Stimulated activated naive B cell treated with anti-CD40 and anti-IgM and Interleukin-4, amounts not matched to agents 10 μg/mL and 1 μg/mL and 100 μg/mL, for 72 hours (primary cell): ENCODE measurements at places on chromosomes 1 and 21.

DNA sequence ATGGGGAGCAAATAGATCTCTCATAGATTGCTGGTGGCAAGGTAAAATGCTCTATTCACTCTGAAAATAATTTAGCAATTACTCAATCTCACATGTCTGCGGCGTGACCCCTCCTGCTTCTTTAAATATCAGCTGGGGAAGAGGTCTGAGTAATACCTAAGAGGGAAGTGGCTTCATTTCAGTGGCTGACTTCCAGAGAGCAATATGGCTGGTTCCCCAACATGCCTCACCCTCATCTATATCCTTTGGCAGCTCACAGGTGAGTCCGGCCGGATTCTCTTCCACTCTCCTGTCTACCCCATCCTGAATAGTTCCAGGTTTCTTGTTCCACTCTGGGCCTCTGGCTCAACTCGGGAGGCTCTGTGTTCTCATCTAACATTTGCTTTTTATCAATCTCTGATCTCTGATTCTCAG, at the start of gene SLAMF7:
TSS of gene SLAMF7 (plus strand) at position 150 of the 414 bp plus-strand sequence. CDS start at position 205, 55 bp downstream.
- H3K36me3 ChIP-seq, result peaks cover 68% of the 10 kb centered on the region
- DNase-seq, result peak; percentile 57
- H3K27ac ChIP-seq, result peak within 1 kb of the TSS; percentile 95
- peaks cover 40% of the 10 kb centered on the region for H3K4me1 ChIP-seq
- H3K27me3 ChIP-seq, result no peaks in the 10 kb centered on the region
- peak within 1 kb of the TSS; percentile 85 for H3K4me3 ChIP-seq

- no peak overlapping the region for H3K4me3 ChIP-seq
- H3K36me3 ChIP-seq, result no peaks in the 10 kb centered on the region
- no peak for DNase-seq
- H3K27me3 ChIP-seq, result peaks cover 14% of the 10 kb centered on the region
- no peak overlapping the region for H3K27ac ChIP-seq
- H3K4me1 ChIP-seq, result no peaks in the 10 kb centered on the region
Measured at GRCh38 chr1:227395426-227396028, 77.2 kb upstream of the CDC42BPA start.

DNA sequence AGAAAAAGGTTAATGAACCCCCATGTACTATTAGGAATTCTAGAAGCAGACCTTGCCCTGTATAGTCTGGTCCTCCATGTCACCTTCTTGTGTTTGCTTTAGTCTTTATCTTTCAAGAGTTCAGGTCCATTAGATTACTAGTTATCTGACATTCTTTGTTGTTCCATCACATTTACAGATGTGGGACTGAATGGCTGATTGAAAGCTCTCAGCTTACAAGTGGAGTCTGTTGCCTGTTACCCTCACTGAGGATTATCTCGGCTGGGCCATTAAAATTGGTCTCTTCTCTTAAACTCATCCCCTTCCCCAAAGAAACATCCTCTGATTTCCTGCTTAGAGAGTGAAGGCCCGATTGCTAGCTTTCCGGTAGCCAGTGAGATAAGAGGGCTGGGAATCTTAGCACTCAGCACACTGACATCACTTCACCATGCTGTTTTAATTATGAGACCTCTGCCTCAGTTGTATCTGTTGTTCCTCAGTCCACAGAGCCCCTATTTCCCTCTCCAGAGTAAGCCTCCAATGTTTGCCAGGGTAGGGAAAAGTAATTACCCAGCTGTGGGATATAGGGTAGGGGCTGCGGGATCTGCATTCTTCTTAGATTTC, 76.8 kb downstream of the LPGAT1 start:
- H3K4me3 ChIP-seq, result no peak overlapping the region
- H3K4me1 ChIP-seq, result no peaks in the 10 kb centered on the region
- peaks cover 28% of the 10 kb centered on the region for H3K36me3 ChIP-seq
- DNase-seq, result no peak
- H3K27ac ChIP-seq, result no peak overlapping the region
- H3K27me3 ChIP-seq, result no peaks in the 10 kb centered on the region

DNA sequence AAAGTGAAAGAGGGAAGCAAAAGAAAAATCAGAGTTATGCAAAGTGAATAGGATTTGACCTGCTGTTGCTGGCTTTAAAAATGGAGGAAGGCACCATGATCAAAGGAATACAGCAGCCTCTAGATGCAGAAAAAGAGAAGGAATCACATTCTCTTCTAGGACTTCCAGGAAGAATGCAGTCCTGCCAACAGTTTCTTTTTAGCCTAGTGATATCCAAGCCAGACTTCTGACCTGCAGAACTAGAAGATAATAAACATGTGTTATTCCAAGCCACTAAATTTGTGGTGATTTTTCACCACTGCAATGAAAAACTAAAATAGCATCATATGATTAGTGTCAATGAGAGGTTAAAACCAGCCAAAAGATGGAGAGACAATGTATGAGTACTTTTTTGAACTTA, 101.9 kb upstream of the ADAMTS5 start:
- no peaks in the 10 kb centered on the region for H3K36me3 ChIP-seq
- no peaks in the 10 kb centered on the region for H3K27me3 ChIP-seq
- H3K4me3 ChIP-seq, result no peak overlapping the region
- no peaks in the 10 kb centered on the region for H3K4me1 ChIP-seq
- DNase-seq, result no peak
- H3K27ac ChIP-seq, result no peak overlapping the region

DNA sequence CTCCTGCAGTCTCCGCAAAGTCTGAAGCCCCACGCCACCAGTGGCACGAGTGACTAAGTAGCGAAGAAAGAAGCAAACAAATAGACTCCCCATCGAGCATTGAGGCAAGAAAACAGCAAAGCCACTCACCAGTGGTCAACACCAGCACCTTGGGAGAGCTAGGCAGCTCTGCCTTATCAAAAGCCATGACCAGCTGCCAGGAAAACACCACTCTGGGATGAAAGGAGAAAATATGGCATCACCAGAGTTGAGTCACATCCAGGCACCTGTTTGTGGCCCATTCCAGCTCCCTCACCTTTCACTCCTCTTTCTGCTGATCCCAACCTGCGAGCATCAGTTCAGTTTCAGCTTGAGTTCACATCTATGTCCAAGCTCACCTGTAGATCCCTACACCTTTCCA, 17.2 kb downstream of the PDZK1 start:
- peaks cover 14% of the 10 kb centered on the region for H3K36me3 ChIP-seq
- DNase-seq, result no peak
- H3K27ac ChIP-seq, result no peak overlapping the region
- no peak overlapping the region for H3K4me3 ChIP-seq

DNA sequence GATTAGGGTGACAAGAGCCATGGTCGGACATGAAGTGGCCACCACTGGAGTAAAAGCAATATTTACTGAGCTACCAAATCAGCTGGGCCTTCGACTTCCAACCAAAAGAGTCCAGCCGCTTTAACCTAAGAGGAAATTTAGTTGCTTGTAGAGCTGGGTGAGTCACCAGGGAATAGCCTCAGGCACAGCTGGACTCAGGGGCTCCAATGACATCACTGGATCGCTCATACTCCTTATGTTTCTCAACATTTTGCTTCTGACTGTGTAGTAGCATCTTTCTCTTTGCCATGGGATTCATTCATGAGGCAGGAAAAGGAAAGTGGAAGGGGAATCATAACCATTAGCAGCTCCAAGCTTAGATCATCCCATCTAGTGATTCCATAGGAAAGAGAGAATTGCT, 664.4 kb downstream of the MATN1 start:
- H3K27ac ChIP-seq, result no peak overlapping the region
- no peak for DNase-seq
- H3K27me3 ChIP-seq, result peaks cover 3% of the 10 kb centered on the region
- H3K36me3 ChIP-seq, result no peaks in the 10 kb centered on the region

GRCh38 chr1:171754353-171754705, 12.5 kb upstream of the VAMP4 start:
- no peak overlapping the region for H3K4me3 ChIP-seq
- no peak for DNase-seq
- peaks cover 20% of the 10 kb centered on the region for H3K27me3 ChIP-seq
- H3K4me1 ChIP-seq, result no peaks in the 10 kb centered on the region

DNA sequence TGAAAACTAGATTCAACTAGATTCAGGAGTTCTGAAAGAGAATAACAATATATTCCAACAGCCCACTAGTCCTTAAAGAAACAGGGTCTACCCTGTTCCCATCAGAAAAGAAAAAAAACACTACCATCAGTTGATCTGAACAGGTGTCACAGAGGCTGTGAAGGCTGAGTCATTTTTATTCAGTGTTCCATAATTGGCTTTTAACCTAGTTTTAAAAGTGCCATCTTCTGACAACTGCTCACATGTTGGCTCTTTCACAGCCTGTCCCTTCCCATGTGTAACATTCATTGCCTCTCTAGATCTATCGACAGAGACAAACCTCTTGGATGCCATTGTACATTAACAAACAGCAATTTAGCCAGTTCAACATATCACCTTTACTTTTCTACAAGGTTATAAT, 243.7 kb downstream of the TBX15 start:
- H3K36me3 ChIP-seq, result no peaks in the 10 kb centered on the region
- DNase-seq, result no peak
- H3K27me3 ChIP-seq, result no peaks in the 10 kb centered on the region

GRCh38 chr1:87572008-87572407, 243.3 kb downstream of the LMO4 start:
- H3K4me3 ChIP-seq, result no peak overlapping the region
- no peaks in the 10 kb centered on the region for H3K36me3 ChIP-seq
- H3K4me1 ChIP-seq, result no peaks in the 10 kb centered on the region
- H3K27ac ChIP-seq, result no peak overlapping the region

DNA sequence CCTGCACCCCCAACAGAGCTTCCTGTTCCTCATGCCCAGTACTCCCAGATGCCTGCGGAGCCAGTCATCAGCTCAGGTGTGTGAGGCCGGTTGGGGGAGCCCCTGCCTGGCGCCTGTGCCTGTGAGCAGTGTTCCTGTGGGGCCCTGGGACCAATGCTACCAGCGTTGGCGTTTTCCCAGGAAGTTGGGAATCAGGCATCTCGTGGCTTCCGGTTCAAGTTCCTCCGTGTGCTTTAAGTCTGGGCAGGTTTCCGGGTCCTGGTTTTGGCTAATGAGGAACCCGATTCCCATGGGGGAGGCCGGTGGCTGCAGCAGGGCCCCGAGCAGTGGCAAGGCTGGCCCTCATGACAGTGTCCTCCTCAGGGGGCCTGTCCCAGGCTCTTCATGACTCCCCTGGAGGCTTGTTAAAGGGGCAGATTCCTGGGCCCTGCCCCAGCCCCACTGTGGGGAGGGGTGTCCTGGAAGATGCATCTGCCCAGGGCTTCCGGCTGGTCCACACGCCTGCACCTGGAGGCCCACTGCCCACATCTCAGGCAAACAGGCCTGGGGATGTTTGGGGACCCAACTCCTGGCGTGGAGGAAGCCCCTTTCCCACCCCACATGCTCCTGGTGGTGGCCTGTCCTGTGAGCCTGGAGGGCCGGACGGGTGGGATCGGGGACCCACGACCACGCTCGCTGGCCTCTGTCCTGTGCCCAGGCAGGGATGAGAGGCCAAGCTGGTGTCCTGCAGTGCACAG, 26.2 kb downstream of the TP73 start:
- H3K36me3 ChIP-seq, result peaks cover 3% of the 10 kb centered on the region
- peaks cover 32% of the 10 kb centered on the region for H3K27me3 ChIP-seq
- H3K4me3 ChIP-seq, result no peak overlapping the region
- peaks cover 61% of the 10 kb centered on the region for H3K4me1 ChIP-seq
- no peak for DNase-seq

DNA sequence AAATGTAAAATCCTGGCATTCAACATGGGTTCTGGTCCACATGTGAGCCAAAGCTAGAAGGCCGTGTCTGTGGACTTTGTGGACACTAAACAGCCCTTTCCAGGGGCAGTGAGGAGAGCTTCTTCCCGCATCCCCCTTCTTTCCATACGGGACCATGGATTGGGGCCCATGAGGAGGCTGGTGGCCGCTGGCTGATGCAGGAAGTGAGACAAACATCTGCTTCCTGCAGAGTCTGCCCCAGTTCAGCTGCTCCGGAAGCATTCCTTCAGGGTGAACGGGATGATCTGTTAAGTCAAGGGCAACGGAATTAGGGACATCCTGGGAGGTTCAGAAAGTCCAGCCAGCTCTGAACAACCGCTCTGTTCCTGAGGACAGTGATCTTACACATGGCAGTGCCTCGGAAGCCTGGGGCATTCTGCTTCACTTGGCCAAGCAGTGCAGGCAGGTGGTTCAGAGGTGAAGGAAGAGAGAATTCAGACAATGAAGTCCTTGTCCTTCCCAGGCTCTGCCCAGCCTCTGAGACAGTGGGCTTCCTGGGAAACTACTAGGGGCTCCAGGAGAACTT, 1.5 kb downstream of the CA6 start:
- H3K27me3 ChIP-seq, result no peaks in the 10 kb centered on the region
- no peak overlapping the region for H3K4me3 ChIP-seq
- H3K27ac ChIP-seq, result peak overlapping the region; percentile 93
- H3K36me3 ChIP-seq, result no peaks in the 10 kb centered on the region
- DNase-seq, result no peak

GRCh38 chr21:19810779-19811178, 1187.4 kb upstream of the NCAM2 start:
- H3K36me3 ChIP-seq, result no peaks in the 10 kb centered on the region
- H3K4me3 ChIP-seq, result no peak overlapping the region
- H3K4me1 ChIP-seq, result no peaks in the 10 kb centered on the region
- no peak overlapping the region for H3K27ac ChIP-seq
- no peaks in the 10 kb centered on the region for H3K27me3 ChIP-seq

GRCh38 chr1:93502571-93502970, 54.7 kb downstream of the FNBP1L start:
- H3K4me1 ChIP-seq, result peaks cover 5% of the 10 kb centered on the region
- peaks cover 18% of the 10 kb centered on the region for H3K36me3 ChIP-seq
- DNase-seq, result no peak
- H3K4me3 ChIP-seq, result no peak overlapping the region

DNA sequence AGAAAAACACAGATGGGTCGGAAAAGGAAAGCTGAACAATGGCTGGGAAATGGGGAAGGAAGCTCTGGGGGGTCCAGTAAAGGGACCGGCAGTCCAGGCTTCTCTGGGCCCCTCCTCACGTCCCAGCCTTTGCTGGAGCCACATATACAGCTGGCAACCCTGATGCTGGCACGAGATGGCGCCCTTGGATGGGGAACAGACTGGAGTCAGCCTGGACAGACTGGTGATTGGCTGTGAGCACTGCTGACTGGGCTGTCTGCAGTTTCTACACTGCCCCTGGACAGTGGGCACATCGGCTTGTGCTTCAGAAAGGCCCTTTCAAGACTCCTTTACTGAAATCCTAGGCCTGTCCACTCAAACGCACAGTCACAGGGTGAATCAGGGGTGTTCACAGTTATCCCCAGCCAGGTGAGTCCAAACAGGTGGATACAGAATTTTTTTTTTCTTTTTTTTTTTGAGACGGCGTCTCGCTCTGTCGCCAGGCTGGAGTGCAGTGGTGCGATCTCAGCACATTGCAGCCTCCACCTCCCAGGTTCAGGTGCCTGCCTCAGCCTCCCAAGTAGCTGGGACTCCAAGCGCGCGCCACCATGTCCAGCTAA, 31.1 kb upstream of the ZBTB40 start:
- no peak overlapping the region for H3K27ac ChIP-seq
- peak; percentile 32 for DNase-seq
- H3K36me3 ChIP-seq, result no peaks in the 10 kb centered on the region
- H3K4me3 ChIP-seq, result no peak overlapping the region
- peaks cover 6% of the 10 kb centered on the region for H3K4me1 ChIP-seq
- peaks cover 58% of the 10 kb centered on the region for H3K27me3 ChIP-seq

- H3K36me3 ChIP-seq, result peaks cover 27% of the 10 kb centered on the region
- no peak for DNase-seq
- H3K4me1 ChIP-seq, result peaks cover 76% of the 10 kb centered on the region
- no peaks in the 10 kb centered on the region for H3K27me3 ChIP-seq
- peak overlapping the region; percentile 76 for H3K27ac ChIP-seq
- no peak overlapping the region for H3K4me3 ChIP-seq
Measured at GRCh38 chr21:45132841-45133573, 58.6 kb downstream of the ADARB1 start.
